ENCODE measurements at places on chromosomes 11 and 22. TPM values are rescaled to one million over a fixed set of nuclear protein-coding genes. Genes with fewer than 3 reads are reported as not detected.

SLC35E4 gene
- total RNA-seq: 5.6 TPM

DNA sequence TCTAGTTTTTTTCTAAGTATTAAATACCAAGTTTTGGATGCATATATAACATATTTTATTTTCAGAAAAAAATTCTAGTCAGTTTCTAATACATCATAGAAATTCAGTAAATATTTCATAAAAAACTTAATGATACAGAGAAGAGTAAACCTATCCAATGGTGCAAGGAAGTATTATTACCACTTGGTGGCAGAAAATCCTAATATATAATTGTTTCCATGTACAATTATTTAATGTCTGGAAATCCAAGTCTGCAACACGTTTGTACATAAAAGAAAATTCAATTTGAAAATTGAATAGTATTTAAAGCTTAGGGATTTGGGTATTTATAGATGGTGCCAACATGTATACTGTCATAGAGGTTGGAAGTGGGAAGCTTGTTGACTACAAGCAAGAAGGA lies 127.0 kb downstream of the TRPC6 start:
- H3K4me3 ChIP-seq: no peak overlapping the region
- no peaks in the 10 kb centered on the region for H3K36me3 ChIP-seq
- H3K27me3 ChIP-seq: no peaks in the 10 kb centered on the region

GRCh38 chr22:28331695-28332094 lies 347.9 kb downstream of the TTC28 start:
- no peaks in the 10 kb centered on the region for H3K27me3 ChIP-seq
- H3K4me1 ChIP-seq: peaks cover 18% of the 10 kb centered on the region
- no peaks in the 10 kb centered on the region for H3K36me3 ChIP-seq
- no peak overlapping the region for H3K27ac ChIP-seq
- H3K4me3 ChIP-seq: no peak overlapping the region
- DNase-seq: no peak

DNA sequence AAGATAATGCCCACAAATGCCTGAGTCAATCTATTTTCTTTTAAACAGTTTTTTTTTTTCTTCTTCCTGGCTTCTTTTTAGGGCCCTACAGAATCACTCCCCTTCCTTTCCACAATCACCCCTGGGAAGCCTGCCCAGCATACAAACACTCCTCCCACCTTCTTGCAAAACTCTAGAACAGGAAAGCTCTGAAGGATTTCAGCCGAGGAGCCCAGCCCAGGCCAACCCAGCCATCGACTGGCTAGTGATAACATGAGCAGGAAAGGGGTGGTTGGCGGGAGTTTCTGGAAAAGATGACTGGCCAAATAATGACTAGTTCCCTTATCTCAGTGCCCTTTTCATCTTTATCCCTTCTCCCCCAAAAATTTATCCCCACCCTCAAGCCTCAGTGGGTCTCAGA lies 68.2 kb downstream of the USP35 start:
- no peaks in the 10 kb centered on the region for H3K36me3 ChIP-seq
- peaks cover 14% of the 10 kb centered on the region for H3K4me1 ChIP-seq
- peak; percentile 84 for DNase-seq
- no peaks in the 10 kb centered on the region for H3K27me3 ChIP-seq
- no peak overlapping the region for H3K4me3 ChIP-seq

TMEM132A gene
- 5.2 TPM for total RNA-seq

- peaks cover 14% of the 10 kb centered on the region for H3K4me1 ChIP-seq
- H3K36me3 ChIP-seq: no peaks in the 10 kb centered on the region
- DNase-seq: peak; percentile 72
- no peaks in the 10 kb centered on the region for H3K27me3 ChIP-seq
- H3K4me3 ChIP-seq: no peak overlapping the region
These were observed 29.4 kb downstream of the GUCD1 start for GRCh38 chr22:24525416-24526037.

- H3K27ac ChIP-seq: peak overlapping the region; percentile 47
- no peak overlapping the region for H3K4me3 ChIP-seq
- peaks cover 59% of the 10 kb centered on the region for H3K27me3 ChIP-seq
- peaks cover 10% of the 10 kb centered on the region for H3K36me3 ChIP-seq
- no peak for DNase-seq
These were observed 493 bp upstream of the CYTH4 start for GRCh38 chr22:37281646-37282384.

DNA sequence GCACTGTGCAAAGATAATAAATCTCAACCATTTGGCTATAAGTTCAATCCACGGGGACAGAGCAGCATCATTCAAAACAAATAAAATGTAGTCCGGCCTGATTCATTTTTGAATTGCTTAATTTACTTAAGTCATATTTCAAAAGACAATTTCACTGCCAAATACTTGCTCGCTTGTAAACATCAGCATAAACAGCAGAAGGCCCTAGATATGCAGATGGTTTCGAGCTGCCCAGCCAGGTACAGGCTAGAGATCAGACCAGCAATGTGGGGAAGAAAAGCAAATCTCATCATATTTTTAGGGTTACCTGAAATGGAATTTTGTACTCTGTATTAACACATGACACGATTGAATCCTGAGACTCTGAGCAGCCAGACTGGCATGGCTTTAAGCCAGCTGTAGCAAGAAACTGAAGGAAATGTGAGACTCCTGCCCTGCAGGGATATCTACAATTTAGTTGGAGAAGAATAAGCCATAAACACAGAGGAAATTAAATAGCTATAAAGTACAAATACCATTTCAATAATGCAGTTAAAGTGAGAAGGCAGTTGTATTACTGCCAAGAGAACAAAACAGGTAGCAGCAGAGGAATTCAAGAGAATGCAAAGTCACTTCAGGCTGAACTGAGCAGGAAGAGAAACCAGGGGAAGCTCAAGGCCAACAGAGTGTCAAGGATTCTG lies 440.3 kb downstream of the ETS1 start:
- H3K4me3 ChIP-seq: no peak overlapping the region
- no peak for DNase-seq
- H3K4me1 ChIP-seq: no peaks in the 10 kb centered on the region
- H3K27me3 ChIP-seq: no peaks in the 10 kb centered on the region
- no peak overlapping the region for H3K27ac ChIP-seq

DNA sequence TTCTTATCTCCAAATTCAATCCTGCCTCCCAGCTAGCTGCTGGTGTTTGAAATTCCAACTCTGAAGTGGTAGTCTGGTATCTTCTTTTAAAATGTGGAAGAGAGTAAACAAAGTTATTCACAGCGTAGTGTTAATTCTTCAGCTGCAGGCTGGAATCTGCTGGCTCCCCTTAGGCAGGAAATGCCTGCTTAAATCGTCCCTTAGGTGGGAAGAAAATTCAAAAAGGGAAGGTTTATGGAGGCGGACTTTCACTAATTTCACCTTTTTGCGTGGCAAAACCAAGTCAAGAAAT lies 439.0 kb upstream of the CCDC90B start:
- H3K27ac ChIP-seq: no peak overlapping the region
- DNase-seq: no peak
- peak overlapping the region; percentile 46 for H3K4me3 ChIP-seq
- no peaks in the 10 kb centered on the region for H3K27me3 ChIP-seq
- peaks cover 12% of the 10 kb centered on the region for H3K4me1 ChIP-seq

GLYAT gene
- 0.20 TPM for total RNA-seq

GRCh38 chr11:79609511-79609910 lies 168.7 kb upstream of the TENM4 start:
- no peaks in the 10 kb centered on the region for H3K4me1 ChIP-seq
- no peaks in the 10 kb centered on the region for H3K36me3 ChIP-seq
- no peak for DNase-seq
- no peak overlapping the region for H3K27ac ChIP-seq

RIC3 gene
- total RNA-seq: 3.1 TPM

GRCh38 chr22:43305806-43306205 lies 37.4 kb downstream of the SCUBE1 start:
- DNase-seq: peak; percentile 85
- H3K27ac ChIP-seq: no peak overlapping the region
- H3K4me3 ChIP-seq: no peak overlapping the region
- H3K36me3 ChIP-seq: no peaks in the 10 kb centered on the region
- no peaks in the 10 kb centered on the region for H3K27me3 ChIP-seq

CSNK2A3 gene
- total RNA-seq: 1.5 TPM

DNA sequence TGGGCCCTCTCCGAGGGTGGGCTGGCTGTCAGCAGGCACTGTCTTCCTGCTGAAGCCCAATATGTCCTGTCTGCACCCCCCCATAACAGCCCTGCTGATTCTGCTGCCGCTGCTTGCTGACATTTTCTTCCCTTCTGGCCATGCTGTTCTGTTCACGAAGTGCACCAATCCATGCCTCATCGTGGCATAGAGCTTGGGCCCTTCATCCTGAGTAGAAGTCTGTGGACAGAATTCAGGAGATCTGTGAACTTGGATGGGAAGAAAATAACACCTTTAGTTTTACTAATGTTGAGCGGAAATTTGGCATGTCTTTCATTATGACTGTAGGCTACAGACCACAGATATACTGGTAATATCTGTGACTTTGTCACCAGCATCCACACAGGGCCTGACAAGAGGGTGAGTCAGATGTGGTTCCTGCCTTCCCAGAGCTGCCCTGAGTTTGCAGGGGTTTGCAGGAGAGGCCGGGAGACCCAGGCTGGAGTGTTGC lies 14.1 kb upstream of the KIAA0930 start:
- H3K4me1 ChIP-seq: no peaks in the 10 kb centered on the region
- H3K27ac ChIP-seq: no peak overlapping the region
- H3K27me3 ChIP-seq: no peaks in the 10 kb centered on the region
- no peak for DNase-seq
- H3K36me3 ChIP-seq: no peaks in the 10 kb centered on the region

DNA sequence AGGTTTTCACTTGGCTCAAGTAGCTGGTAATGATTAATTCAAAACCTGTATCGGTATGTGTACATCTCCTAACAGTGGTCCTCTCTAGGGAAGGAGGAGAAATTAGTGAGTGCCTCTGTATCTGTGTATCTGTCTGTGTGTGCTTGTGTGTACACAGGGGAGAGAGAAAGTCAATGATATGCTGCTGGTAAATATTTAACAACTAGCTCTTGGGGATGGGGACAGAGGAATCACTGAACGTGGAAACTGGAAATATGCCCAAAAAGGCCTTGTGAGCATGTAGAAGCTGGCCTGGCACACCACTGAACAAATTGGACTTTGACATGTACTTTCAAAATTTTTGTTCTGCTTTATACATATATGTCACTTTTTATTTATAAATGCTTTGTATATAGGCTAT lies 214.0 kb upstream of the SYN3 start:
- H3K27ac ChIP-seq: no peak overlapping the region
- H3K4me1 ChIP-seq: peaks cover 15% of the 10 kb centered on the region
- peaks cover 28% of the 10 kb centered on the region for H3K36me3 ChIP-seq

C11orf91 gene
- total RNA-seq: not detected

DNA sequence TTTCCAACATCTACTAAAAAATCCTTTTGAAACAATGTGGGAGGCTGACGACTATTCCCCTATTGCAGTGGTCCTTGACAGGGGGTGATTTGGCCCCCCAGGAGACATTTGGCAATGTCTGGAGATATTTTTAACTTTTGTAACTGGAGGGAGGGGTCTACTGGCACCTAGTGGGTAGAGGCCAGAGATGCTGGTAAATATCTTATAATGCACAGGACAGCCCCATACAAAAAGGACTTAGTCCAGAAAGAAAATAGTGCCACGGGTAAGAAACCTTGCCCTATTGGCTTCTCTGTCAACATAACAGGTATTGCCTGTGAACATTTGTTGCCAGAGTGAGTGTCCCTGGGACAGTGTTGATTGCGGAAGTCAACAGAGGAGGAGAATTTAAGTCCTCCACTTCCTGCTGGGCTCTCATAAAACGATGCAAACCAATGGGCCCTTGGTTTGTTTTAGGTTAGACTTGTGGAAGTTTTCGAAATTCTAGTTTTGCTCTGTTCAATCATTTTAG lies 101.6 kb downstream of the MAML2 start:
- H3K4me1 ChIP-seq: peaks cover 20% of the 10 kb centered on the region
- H3K27me3 ChIP-seq: no peaks in the 10 kb centered on the region
- DNase-seq: no peak
- no peak overlapping the region for H3K4me3 ChIP-seq
- no peaks in the 10 kb centered on the region for H3K36me3 ChIP-seq

CHRM1 gene
- not detected for total RNA-seq

PDGFD gene
- total RNA-seq: 17.6 TPM

TCF20 gene
- 16.8 TPM for total RNA-seq

POU2AF1 gene
- not detected for total RNA-seq

- no peaks in the 10 kb centered on the region for H3K4me1 ChIP-seq
- no peak for DNase-seq
- no peak overlapping the region for H3K27ac ChIP-seq
- H3K4me3 ChIP-seq: no peak overlapping the region
- no peaks in the 10 kb centered on the region for H3K36me3 ChIP-seq
These were observed 656.8 kb downstream of the TBC1D22A start for GRCh38 chr22:47419239-47419638.

ABTB2 gene
- 12.5 TPM for total RNA-seq

DNA sequence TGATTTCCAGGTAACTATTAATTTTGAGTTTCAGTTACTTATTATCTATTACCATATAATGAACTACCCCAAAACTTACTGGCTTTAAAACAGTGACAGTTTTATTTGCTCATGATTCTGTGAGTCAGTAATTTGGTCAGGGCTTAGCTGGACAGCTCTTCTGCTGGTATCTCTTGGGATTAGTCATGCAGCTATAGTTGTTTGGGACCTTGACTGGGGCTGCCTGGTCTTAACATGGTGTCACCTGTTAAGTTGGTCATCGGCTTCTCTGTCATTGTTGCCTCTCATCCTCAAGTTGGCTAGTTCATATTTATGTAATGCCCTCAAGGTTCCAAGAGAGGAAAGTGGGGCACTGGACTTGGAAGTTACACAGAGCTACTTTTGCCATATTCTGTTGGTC lies 177.5 kb downstream of the TMEM135 start:
- no peaks in the 10 kb centered on the region for H3K36me3 ChIP-seq
- H3K4me1 ChIP-seq: no peaks in the 10 kb centered on the region
- no peak overlapping the region for H3K4me3 ChIP-seq

Measured in heart left ventricle (tissue), 16 donors.